ENCODE measurements at places on chromosomes 3 and 15.

GRCh38 chr3:143203142-143203541, 83.6 kb downstream of the CHST2 start:
- DNase-seq: no peak

- no peak for DNase-seq
Observed at GRCh38 chr15:70810916-70811578, 42.9 kb downstream of the LARP6 start.

DNA sequence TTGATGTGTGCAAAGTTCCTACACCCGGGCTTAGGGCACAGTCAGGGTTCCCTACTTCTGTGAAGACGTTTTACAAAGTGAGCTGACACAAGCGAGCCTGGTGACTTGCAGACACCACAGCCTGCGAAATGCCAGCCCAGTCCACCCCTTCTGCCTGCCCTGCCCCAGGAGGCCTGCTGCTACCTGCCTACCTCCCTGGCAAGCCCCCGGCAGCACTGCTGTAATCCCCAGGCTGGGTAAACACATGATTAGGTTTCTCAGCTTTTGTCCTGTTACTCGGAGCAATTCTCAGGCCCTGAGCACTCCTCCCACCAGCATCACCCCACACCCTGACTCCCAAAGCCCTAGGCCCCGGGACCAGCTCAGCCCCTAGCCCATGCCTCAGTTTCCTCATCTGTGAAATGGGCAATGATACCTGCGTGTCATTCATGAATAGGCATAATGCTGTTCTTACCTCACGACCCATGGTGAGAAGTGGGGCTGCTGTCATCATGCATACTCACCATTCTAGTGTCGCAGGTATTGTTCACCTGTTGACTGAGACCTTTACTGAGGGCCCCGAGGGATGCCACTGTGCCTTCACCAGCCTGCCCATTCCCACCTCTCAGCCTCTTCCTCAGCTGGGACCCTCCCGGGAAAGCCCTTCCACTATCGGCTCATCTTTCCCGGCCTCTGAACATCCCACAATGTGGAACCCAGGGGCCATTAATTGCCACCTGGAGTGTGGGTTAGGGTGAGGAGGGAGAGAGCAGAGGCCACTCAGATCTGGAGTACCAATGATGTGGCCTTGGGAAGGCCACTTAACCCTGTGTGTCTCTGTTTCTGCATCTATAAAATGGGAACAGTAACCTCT, 31.5 kb upstream of the SLC6A6 start:
- no peak for DNase-seq

DNA sequence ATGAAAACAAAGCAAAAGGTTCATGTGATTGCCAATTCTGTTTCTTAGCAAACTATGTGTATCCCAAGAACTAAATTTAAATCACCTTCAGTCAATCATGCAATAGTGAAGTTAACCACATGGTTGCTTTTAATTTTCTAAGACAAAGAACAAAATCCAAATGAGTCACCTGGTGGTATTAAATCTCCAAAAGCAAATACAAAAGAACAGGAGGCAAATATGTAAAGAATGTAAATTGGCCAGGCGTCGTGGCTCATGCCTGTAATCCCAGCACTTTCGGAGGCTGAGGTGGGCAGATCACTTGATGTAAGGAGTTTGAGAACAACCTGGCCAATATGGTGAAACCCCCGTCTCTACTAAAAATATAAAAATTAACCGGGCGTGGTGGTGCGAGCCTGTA, 54.2 kb upstream of the PIK3R4 start:
- DNase-seq: no peak

GRCh38 chr15:91126080-91126479, 26.0 kb downstream of the SV2B start:
- DNase-seq: no peak

DNA sequence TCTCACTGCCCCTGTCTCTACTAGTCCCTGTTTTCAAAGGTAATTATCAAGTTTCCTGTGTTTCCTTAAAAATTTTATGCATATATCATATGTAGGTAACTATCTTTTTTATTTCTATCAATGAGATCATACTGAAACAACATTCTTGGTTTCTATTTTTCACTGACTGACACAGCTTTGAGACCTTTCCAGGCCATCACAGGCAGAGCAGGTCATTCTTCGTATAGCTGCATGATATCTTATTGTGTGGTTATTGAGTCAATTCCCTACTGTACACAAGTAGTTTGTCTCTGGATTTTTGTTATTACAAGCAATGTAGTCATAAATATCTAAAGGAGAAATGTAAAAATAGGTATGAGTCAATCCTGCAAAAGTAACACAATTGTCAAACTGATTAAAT, 169.6 kb downstream of the CFAP20DC start:
- DNase-seq: no peak

Measured in stimulated activated CD4-positive, alpha-beta T cell treated with anti-CD3 and anti-CD28 coated beads, Interleukin-1b, Interleukin-23, amount 100 ng/mL, for 1 hour (primary cell).